ENCODE measurements at places on chromosomes 11 and 22. TPM values are rescaled to one million over a fixed set of nuclear protein-coding genes. Genes with fewer than 3 reads are reported as not detected.

The HTR3B gene
- not detected for polyA plus RNA-seq

The CYB561A3 gene
- polyA plus RNA-seq = 58.0 TPM

DNA sequence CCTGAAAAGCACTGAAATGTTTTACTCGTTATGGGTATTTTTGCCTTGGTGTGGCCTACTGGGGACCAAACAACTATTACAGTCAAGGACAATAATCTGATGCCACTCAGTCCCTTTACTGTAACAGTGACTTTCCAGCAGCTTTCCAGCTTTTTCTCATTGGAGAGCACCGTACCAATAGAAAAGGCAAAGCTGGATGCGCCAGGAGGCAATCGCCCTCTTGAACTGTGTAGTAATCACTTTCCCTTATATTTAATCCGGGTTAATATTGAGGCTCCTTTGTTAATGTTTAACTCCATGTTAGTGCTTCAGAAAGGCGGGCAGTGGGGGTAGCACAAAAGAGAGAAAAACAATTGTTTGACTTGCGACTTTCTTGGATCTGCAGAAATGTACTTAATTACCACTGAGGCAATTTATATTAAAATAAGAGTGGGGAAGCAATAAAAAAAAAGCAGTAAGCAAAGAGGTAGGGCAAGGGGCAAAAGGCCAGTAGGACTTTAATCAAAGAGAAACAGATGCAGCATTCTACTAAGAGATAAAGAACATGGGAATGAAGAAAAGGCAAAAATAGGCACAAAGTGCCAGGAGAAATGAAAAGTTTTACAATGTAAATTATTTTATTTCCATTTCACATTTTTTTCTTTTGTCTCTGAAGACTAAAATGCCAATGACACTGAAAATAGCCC, 81.6 kb downstream of the LRRC4C start:
- DNase-seq = no peak

DNA sequence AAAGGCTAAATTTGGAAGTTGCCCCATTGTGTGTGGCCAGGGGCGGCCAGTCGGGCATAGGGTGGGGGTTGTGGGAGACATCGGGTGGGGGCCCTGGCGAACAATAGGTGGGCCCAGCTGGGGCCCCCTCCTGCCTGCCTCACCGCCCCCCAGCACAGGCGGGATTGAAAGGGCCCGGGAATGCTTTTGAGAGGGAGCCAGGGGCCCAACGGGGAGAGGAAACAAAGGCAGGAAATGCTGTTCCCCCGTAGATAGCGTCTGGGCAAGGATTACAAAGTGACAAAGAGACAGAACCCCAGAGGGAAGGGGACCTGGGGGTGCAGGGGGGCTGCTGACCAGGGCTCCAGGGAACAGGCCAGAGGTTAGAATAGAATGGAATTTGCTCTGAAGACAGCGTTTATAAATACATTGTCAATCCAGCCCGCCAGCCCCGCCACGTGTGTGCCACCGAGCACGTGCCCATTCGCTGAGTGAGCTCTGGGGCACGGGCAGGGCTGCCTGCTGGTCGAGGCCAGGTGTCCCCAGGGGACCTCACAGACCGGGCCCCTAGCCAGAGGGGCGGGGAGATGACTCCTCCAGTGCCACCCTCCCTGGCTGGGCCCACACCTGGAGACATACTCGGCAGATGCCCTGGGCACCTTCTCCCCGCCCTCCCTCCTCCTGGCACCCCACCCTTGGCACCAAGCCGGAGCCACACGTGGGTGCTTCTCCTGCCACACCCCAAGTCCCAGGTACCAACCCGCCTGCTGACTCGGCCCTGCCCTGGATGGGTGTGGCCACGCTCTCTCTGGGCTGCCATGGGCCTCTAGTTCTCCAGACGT, 9.7 kb downstream of the PDGFB start:
- DNase-seq = no peak

DNA sequence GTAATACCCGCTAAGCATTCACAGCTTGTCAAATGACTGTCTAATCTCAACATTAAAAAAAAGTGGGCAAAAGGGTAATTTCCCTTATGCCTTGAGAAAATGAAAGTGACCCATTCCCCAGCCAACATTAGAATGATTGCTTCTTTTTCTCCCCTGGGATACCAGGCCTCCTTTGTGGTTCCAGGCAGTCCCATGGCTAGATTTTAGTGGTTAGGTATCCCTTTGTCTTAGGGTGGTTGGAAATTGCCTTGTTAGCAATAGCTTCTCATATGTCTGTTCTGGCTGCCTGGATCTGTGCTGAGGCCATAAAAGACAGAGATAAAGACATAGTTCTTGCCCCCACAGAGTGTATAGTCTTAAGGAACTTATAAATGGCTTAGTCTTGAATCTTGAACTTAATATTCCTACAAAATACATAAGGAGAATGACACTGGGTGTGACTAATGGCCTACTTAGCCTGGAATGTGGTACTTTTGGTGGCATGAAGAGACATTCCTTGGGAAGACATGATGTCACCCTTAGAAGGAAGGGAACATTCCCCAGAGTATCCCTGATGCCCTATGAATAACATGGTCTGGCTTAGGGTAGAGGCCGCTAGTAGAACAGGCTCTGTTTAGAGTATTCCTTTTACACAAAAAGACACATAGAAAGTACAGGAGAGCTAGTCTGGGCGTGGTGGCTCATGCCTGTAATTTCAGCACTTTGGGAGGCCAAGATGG, 90.3 kb downstream of the ZBTB16 start:
- no peak for DNase-seq

DNA sequence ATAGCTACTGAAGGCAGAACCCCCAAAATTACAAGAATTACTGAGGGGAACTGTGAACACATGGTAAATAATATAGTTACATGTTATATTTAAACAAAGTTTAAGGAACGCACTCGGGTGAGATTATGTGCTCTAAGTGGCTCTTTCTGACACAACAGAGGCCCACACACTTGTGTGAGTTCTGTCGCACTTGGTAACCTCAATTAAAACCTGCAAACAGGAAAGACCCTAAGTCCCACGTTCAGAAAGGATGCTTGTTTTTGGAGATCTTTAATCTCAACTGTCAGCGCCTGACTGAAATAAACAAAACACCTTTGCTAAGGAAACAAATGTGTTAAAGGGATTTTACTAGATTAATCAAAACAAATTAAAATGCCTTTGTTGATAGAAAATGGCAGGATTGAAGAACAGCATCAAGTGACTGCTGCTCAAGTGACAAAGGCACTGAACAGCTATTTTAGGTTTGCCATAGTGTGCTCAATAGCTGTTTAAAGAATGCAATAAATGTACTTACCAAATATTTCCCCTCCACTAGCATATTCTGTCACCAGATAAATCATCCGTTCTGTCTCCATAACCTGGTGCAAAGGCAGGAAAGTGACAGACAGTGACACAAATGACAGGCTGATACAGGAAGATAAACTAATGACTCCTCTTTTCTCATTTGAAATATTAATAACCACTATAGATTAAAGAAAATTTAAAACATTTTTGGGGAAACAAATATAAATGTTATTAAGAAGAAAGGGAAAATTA, 116.3 kb upstream of the APOA1 start:
- no peak for DNase-seq

DNA sequence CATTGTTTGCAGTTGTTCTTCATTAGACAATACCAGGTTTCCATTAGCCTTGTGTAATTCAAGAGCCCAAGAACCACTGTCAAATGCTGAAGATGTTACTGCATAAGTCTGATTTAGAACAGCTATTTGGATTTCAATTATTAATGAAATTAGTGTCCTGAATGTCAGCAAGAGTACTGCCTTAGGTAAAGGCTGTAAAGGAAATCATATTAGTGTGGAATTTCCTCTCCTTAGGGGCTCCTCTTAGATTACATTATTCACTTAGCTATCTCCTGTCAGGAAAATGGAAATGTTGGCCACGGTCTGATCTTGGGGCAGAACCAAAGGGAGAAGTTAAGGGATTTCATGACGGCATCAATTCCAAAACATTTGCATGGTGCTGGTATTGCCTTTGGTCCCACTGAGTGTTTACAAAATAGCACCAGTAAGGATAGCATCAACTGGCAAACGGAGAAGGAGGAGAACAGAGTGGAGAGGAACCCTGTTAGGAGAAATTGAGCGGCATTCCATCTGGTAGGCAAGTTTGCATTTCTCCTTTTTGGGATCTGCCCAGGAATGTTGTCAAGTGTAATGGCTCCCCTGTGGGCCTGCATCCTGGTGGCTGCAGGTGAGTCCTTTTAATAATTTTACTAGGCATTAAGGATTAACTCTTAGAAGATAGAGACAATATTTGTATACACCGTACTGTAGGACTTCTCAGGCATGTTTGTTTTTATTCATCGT, at the start of gene HTR3B:
Gene HTR3B, plus strand, starts transcription at position 418 of the 723 bp plus-strand sequence. Its CDS starts 138 bp downstream, at position 556.
- DNase-seq = no peak

GRCh38 chr22:27097933-27098332, 440.5 kb downstream of the MIAT start:
- no peak for DNase-seq

- no peak for DNase-seq
These were observed 560.9 kb downstream of the MIAT start for GRCh38 chr22:27218012-27218920.

DNA sequence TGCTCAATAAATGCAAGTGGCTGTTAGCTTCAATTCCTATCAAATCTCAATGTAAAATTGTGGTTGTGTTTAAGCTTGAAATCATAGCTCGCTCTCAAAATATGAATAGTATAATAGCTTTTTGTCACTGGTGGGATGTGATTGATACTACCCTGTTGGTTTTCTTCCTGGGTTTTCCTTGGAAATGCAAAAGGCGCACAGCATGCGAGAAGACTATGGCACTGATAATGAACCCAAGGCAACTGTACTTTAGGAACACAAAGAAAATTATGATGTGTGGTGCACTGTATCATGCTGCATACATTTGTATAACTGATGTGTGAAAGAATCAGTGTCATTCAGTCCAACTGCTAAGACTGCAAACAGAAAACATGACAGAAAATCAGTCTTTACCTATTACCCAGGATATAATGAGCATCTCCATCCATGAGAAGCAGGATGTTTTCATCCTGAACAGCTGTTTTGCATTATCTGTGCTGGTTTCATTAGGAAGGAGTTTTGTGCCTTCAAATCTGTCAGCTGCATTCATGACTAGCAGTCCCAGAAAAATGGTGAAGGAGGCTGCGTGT, 101.2 kb downstream of the TRPC6 start:
- DNase-seq = no peak

DNA sequence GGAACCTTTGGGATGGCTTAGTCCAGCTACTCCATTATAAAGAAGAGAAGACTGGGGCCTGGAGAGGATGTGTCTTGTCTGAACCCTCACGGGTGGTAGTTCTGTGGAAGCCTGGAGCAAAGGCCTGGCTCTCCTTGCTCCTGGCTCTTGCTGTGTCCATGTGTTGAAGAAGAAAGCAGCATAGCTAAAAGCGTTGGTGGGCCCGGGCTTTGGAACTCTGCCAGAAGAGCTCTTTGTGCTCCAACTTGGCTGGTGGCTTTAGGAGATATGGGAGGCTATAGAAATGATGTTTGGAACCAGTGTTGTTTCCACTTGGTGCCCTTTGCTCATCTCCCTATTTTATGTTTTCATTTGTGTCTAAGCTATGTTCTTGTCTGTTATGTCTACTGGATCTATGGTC, 131.1 kb downstream of the DBX1 start:
- no peak for DNase-seq

GRCh38 chr11:76107971-76108370, 98.3 kb downstream of the WNT11 start:
- no peak for DNase-seq

DNA sequence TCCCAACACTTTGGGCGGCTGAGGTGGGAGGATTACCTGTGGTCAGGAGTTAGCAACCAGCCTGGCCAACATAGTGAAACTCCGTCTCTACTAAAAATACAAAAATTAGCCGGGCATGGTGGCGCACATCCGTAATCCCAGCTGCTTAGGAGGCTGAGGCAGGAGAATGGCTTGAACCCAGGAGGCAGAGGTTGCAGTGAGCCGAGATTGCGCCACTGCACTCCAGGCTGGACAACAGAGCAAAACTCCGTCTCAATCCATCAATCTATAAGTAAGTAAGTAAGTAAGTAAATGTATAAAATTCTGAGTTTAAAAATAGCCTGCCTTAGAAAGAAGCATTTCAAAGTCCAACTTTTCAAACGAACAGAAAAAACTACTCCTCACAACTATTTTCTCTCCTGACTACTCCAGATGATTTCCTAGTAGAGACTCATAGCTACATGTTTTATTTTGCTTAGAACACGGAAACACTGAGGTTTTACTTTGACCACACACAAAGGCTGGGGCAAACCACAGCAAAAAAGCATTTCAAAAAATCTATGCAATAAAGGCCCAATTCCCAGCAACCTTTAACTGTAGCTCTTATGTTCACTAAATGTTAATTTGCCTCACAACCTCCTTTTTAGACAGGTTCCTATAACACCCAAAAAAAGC, 16.3 kb downstream of the SPTY2D1 start:
- DNase-seq = no peak

All from H1 (cell line).